Astrocyte (in vitro differentiated cells and primary cell): ENCODE measurements at places on chromosomes 3 and 15. TPM values are rescaled to one million over a fixed set of nuclear protein-coding genes. Genes with fewer than 3 reads are reported as not detected.

- no peak overlapping the region for H3K4me3 ChIP-seq
- no peaks in the 10 kb centered on the region for H3K36me3 ChIP-seq
- DNase-seq = no peak
- H3K4me1 ChIP-seq = peaks cover under 1% of the 10 kb centered on the region
- H3K27ac ChIP-seq = no peak overlapping the region
- no peaks in the 10 kb centered on the region for H3K27me3 ChIP-seq
These were observed 15.6 kb downstream of the FAH start for GRCh38 chr15:80168421-80168820.

The ZPLD1 gene
- 0.45 and 0.60 TPM in 2 replicates for total RNA-seq

The RNU6-1 gene
- total RNA-seq = not detected in 2 replicates

DNA sequence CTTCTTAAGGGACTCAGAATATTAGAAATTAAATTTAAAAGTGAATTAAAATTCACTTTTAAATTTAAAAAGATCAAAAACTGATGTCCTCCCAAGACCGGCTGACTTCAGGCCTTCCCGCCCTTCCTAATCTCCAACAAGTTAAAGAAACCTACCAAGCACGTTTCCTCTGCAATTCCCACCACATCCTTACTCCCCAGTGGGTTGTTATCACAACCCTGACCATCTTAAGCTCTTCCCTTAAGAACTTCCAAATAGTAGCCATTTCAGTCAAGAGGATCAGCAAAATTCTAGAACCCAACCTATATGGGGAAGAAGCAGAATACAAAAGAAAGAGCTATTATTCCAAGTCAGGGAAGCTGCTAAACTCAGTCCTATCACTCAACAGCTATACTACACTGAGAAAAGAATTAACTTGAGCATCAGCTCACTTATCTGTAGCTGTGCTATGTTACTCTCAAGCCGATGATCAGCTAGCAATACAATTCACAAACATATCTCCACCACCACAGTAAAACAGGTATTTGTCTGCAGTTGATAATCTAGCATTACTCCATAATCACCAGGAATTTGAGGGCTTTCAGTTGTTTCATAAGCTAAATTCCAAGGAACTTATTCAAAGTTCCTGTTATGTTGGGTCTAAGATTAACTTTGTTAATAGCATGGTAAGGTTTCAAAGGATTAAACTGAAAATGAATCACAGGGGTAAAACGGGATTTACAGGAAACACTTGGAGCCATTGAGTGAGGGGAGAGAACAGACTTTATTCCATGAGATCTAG lies 14.3 kb downstream of the ABCC5 start:
- no peaks in the 10 kb centered on the region for H3K27me3 ChIP-seq
- H3K4me1 ChIP-seq = peaks cover 5% of the 10 kb centered on the region
- H3K27ac ChIP-seq = peak overlapping the region; percentile 28

- no peak for DNase-seq
- no peak overlapping the region for H3K4me3 ChIP-seq
- no peaks in the 10 kb centered on the region for H3K27me3 ChIP-seq
- no peak overlapping the region for H3K27ac ChIP-seq
- H3K4me1 ChIP-seq = no peaks in the 10 kb centered on the region
These were observed 138.8 kb downstream of the ZNF609 start for GRCh38 chr15:64599226-64599625.

The CKMT1A gene
- 1.2 TPM in 2 replicates for total RNA-seq

DNA sequence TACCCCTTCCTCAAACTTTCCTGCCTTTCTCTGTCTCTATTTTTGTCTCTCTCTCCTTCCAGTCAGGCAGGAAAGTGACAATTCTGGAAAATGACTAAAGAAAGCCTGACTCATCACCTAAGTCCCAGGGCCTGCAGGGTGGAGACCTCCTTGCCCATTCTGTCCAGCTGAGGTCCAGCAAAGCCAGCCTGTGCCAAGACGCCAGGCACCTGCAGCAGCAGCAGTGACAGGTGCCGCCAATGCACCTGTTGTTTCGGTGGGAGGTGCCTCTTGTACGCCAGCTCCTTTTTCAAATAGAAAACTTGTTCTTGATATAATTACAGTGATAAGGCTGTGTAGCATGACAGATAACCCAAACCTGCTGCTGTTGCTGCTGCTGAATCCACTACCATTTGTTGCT lies 501.3 kb downstream of the NTRK3 start:
- no peak for DNase-seq
- peaks cover 23% of the 10 kb centered on the region for H3K4me1 ChIP-seq
- no peaks in the 10 kb centered on the region for H3K27me3 ChIP-seq
- H3K27ac ChIP-seq = no peak overlapping the region

DNA sequence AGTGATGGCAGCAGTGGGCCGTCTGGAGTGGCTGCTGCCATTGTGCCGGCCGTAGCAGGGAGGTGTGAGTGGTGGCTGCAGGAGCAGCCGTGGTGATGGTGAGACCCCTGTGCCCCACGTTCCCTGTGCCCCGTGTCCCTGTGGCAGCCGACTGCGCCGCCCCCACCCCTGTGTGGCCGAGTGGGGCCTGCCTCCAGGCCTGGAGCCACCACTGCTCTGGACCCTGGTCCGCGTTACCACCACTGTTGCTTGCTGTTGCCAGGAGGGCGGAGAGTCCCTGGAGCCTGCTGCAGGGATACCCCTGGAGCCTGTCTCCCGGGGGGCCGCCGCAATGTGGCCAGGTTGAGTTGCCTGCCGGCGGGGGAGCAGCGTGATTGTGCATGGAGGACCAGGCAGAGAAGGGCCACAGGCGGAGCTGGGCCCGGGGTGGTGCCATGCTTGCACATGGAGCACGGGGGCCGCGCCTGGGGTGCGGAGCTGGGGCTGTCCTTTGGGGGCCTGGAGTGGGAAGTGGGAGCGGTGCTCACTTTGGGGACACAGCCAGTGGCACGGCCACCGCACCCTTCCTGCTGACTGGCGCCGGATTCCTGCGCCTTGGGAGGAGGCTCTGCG lies 50.1 kb downstream of the SLC6A20 start:
- no peak for DNase-seq
- H3K4me1 ChIP-seq = no peaks in the 10 kb centered on the region
- peaks cover 17% of the 10 kb centered on the region for H3K36me3 ChIP-seq
- no peaks in the 10 kb centered on the region for H3K27me3 ChIP-seq
- no peak overlapping the region for H3K27ac ChIP-seq
- no peak overlapping the region for H3K4me3 ChIP-seq

DNA sequence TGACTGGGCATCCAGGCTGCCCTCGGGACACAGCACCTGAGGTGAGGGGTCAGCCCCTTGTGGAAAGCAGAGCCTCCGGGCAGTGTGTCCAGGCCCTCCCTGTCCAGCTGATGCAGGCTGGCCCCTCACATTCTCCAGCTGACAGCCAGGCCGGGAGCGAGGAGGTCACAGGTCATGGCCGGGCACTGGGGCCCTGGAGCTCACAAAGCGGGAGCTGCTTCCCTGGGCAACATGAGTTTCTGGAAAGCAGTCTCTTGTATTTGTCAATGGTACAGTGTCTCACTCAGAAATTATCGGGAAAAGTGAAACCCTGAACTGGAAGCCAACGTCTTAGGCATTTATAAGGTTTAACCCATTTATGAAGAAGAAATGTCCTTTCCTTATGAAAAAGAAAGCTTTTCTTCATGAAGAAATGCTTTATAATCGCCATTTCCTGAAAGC lies 118.5 kb downstream of the OPA1 start:
- DNase-seq = no peak
- no peaks in the 10 kb centered on the region for H3K36me3 ChIP-seq
- no peak overlapping the region for H3K27ac ChIP-seq
- no peak overlapping the region for H3K4me3 ChIP-seq

The DUOXA2 gene
- not detected in 2 replicates for total RNA-seq

The GATA2 gene
- 0.58 and 1.7 TPM in 2 replicates for total RNA-seq

GRCh38 chr3:106428565-106428994 lies 559.8 kb upstream of the CBLB start:
- peak; percentile 100 for DNase-seq
- H3K4me1 ChIP-seq = peaks cover 26% of the 10 kb centered on the region
- H3K4me3 ChIP-seq = no peak overlapping the region
- H3K27me3 ChIP-seq = no peaks in the 10 kb centered on the region
- H3K36me3 ChIP-seq = no peaks in the 10 kb centered on the region

- no peak overlapping the region for H3K27ac ChIP-seq
- peak; percentile 45 for DNase-seq
- no peaks in the 10 kb centered on the region for H3K27me3 ChIP-seq
- H3K36me3 ChIP-seq = no peaks in the 10 kb centered on the region
These were observed 244.5 kb downstream of the FGF12 start for GRCh38 chr3:192482809-192483208.

GRCh38 chr3:54856271-54856670 lies 71.6 kb downstream of the LRTM1 start:
- no peaks in the 10 kb centered on the region for H3K27me3 ChIP-seq
- DNase-seq = no peak
- H3K4me3 ChIP-seq = no peak overlapping the region
- no peaks in the 10 kb centered on the region for H3K36me3 ChIP-seq
- peaks cover 8% of the 10 kb centered on the region for H3K4me1 ChIP-seq

GRCh38 chr3:151926956-151927355 lies 53.5 kb downstream of the SUCNR1 start:
- no peak overlapping the region for H3K4me3 ChIP-seq
- no peaks in the 10 kb centered on the region for H3K36me3 ChIP-seq
- peak; percentile 85 for DNase-seq
- H3K4me1 ChIP-seq = peaks cover 33% of the 10 kb centered on the region
- peak overlapping the region; percentile 35 for H3K27ac ChIP-seq

DNA sequence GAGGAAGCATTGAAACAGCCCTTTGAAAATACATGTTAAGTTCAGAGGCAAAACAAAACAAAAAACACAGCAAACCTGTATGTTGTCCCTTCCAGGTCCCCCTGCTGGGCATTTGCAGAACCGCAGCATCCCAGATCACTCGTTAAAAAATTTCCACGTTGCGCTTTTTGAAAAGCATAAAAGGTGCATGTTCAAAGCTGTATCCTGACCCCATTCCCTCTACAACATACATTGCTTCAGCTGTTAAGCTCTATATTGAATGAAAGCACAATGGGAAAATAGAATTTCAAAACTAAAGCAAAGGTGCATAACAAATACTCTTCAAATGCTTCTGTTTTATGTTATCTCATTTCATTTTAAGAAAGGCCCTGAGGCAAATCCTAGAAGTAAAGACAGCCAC lies 328.3 kb downstream of the THSD4 start:
- no peak overlapping the region for H3K27ac ChIP-seq
- no peaks in the 10 kb centered on the region for H3K27me3 ChIP-seq
- no peaks in the 10 kb centered on the region for H3K36me3 ChIP-seq
- peaks cover 10% of the 10 kb centered on the region for H3K4me1 ChIP-seq
- no peak for DNase-seq
- H3K4me3 ChIP-seq = no peak overlapping the region

GRCh38 chr3:85081191-85081906 lies 122.6 kb downstream of the CADM2 start:
- DNase-seq = peak; percentile 25
- H3K27ac ChIP-seq = no peak overlapping the region
- no peaks in the 10 kb centered on the region for H3K27me3 ChIP-seq
- H3K36me3 ChIP-seq = no peaks in the 10 kb centered on the region
- H3K4me1 ChIP-seq = no peaks in the 10 kb centered on the region

DNA sequence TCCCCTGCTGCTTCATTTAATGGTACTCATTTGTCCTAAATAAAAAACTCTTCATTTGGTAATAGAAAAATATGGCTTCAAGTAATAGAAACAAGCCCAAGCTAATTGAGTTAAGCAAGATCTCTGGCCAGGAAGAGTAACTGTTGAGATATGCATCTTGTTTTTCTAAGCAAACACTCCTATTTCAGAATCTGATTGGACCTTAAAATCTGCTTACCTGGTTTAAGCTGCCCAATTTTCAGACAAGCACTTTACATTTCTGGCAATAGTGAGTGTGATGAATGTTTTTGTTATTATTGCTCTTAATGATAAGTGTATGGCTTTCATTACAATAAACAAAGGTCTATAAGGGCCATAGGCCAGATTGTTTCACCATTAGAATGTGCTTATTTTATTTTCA lies 86.2 kb downstream of the CMSS1 start:
- no peak overlapping the region for H3K4me3 ChIP-seq
- no peaks in the 10 kb centered on the region for H3K36me3 ChIP-seq
- H3K27me3 ChIP-seq = no peaks in the 10 kb centered on the region

The SEMA6D gene
- total RNA-seq = 1.0 and 1.5 TPM in 2 replicates
